ENCODE measurements at places on chromosomes 3 and 15.

DNA sequence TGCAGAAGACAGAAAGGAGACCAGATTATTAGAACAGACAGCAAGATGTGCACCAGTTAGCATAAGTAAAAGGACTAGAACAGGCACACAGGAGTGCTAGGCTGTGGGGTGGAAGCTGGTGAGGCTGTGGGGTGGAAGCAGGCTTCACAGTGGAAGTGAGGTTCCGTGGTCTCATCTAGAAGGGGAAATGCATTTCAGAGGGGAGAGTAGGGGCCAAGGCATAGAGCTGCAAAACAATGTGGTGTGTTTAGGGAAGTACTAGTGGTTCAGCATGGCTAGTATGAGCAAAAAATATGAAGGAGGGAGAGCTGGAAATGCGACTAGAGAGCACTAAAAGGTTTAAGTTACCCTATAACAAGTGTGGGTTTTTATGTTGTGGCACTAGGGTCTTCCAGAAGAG is 6.5 kb downstream of the POPDC2 start:
- DNase-seq, result no peak

GRCh38 chr15:73647259-73648013 is 14.2 kb upstream of the NPTN start:
- DNase-seq, result no peak

GRCh38 chr3:4637265-4637664 is 144.1 kb downstream of the ITPR1 start:
- DNase-seq, result no peak

DNA sequence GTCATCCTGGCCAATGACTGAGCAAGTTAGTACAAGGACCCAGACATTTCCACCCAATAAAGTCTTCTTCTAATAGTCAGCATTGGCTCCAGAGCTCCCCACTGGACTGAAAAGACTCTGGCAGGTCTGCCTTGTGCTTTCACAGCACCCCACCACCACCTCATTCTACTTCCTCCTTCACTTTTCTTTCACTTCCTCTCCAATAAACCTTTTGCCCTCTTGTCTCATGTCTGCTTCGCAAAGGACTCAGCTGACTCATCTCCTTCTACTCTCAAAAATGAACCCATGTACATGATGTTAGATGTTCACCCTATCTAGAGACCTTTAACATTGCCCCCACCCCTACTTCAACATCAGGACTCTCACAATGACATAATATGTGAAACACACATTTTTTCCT is 181.0 kb upstream of the PPP2R3A start:
- peak; percentile 20 for DNase-seq

GRCh38 chr15:67884009-67884408 is 44.2 kb upstream of the RNU6-1 start:
- no peak for DNase-seq

DNA sequence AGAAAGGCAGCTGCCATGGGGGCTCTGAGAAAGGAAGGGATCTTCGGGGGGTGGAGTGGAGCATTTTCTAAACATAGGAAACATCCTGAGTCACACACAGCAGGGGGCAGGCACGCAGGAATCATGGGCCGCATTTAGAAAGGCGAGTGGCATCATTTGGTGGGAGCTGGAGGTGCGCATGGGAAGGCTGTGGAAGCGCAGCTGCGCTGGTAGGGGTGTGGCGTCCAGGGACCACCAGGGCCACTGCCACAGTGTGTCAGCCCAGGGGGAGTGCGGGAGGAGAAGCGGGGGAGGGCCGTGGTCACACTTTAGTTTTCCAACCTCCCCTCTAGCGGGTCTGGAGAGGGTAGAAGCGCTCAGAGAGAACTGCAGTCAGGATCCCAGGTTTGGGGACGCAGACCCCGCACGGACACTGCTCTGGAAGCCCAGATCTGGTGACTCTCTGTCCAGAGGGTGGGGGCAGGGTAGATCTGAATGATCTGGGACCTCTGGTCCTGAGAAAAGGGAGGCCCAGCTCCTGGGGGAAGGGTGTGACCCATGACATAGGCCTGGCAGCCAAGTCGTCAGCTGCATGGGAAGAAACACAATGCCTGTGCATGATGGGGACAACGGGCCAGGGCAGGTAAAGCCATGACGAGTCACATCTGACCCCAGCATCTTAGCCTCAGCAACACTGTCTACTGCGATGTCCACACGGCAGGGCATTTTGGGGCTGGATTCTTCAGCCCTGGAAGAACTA is 88.0 kb upstream of the IQSEC1 start:
- no peak for DNase-seq

GRCh38 chr3:78721771-78722543 is 1045.8 kb downstream of the ROBO1 start:
- DNase-seq, result no peak

GRCh38 chr3:33403756-33404155 is 36.4 kb downstream of the UBP1 start:
- DNase-seq, result no peak

- DNase-seq, result no peak
These were observed 41.3 kb downstream of the APBA2 start for GRCh38 chr15:28927043-28927442.

DNA sequence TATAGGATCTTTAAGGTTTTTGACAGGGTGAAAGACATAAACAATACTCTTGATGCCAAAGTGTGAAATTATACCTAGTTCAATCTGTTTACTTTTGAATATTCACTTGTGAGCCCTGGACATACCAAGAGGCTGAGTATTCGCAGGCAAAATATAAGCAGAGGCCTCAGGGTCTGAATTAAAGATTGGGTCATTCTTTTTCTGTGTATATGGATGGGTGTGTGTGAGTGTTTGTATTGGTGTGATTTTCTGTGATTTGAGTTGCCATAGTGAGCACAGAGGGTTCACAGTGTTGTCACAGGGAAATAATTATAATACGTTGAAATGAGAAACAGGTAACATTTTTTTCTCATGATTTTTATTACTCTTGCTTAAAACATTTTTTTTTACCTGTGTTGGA is 770.7 kb upstream of the ALCAM start:
- DNase-seq, result no peak

DNA sequence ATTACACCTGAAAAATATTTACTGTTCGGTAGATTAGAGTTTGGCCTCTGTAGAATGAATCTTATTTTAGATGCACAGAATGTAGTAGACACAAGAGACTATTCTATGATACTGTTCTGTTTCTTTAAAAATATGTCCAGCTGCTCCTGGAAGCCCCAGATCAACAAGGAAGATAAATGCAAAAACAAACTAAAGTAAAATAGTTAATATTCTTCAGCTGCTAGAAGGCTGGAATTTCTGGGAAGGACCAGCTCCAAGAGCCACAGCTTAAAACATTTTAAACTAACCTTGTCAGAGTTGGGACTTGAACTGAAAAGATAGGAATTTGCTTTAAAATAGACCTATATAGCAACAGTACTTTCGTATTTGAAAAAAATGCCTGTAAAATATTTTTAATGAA is 277.9 kb downstream of the PTPRG start:
- DNase-seq, result no peak

DNA sequence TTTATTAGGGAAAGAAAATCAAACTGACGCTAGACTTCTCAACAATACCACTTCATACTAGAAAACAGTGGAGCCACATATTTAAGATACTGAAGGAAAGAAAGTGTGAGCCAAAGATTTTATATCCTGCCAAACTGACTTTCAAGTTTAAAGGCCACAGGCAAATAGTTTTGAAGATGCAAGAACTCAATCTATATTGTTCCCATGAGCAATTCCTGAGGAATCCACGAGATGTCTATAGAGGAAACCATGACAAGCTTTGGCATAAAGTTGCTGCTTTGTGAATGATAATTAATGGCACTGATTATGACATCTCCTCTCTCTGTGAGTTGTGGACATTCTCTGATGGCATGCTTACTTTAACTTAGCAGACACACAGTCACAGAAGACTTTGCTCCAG is 276.1 kb upstream of the GOLGA6L4 start:
- no peak for DNase-seq

Measured in RPMI8226 (cell line).